Germinal center (tissue), 1 donor: ENCODE measurements at places on chromosomes 11 and 22.

DNA sequence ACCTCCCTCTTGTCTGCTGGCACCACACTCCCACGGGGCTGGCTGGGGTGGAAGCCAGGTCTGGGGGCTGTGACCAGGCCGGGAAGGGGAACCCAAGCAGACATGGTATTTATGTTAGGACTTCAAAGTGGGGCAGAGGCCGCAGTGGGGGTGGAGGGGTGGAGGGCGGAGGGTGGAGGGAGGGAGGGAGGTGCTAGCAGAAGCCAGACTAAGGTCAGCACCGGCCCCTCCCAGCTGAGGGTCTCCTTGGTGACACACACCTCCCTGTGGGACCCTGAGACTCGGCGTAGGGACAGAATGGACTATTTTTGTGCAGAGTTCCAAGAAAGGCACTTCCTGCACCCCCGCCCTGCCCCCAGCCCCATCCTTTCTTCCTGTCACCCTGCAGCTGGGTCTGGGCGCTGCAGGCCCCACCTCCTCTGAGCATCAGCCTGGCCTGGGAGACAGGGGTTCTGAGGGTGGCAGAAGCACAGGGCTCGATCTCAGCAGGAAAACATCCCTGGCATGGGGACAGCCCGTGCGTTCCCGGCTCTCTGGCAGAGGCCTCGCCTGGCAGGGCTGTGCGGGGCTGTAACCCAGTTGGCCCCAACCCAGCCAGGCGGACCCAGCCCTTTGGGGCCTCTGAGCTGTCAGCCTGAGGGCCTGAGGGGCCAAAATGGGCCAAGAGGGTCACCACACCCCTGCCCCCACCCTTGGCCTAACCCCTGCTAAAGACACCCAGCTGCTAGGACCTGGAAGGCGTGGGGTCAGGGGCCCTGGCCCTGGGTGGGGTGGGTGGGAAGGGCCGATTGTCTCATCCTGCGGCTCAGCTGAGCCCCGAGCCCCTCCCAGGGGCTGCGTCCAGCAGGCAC, 9.6 kb upstream of the CD248 start:
- DNase-seq: no peak

DNA sequence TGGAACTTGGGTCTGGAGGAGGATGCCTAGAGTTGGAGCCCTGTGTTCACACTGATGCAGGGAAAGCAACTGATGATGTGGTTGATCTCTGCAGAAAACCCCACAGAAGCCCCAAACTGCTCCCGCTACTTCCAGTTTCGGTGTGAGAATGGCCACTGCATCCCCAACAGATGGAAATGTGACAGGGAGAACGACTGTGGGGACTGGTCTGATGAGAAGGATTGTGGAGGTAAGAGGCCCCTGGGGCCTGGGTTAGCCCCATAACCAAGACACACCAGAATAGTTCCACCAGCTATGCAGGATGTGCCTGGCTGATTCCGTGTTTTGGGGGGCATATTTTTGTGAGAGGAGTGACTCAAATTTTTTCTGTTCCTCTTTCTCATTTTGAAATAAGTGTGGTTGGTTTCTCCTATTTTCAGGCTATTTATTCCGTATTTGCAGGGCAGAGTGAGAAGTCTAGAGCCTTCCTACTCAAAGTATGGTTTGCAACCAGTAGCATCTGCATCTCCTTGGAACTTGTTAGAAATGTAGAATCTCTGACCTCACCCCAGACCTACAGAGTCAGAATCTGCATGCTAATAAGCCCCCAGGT, 137.3 kb upstream of the SORL1-AS1 start:
- peak; percentile 81 for DNase-seq

GRCh38 chr11:32152821-32153220, 61.9 kb downstream of the RCN1 start:
- no peak for DNase-seq

DNA sequence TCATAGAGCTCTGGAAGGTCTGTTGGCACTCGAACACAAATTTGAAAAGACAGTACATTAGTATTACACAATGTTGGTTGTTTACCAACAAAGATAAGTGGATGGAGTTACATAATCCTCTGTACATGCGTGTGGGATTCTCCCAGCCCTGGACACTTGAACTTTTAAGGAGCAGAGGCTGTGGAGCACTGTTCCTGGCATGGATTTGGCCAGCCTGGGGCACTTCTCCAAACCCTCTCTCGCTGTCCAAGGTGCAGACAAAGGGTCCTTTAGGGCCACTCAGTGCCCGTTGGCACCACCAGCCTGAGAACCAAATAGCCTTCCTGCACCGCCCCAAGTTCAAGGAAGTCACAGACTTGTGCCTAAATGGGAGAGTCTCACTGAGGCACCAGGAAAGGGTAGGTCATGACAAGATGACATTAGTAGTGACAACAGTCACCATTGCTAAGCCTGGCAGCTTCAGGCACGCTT, 1.6 kb upstream of the ANO1 start:
- DNase-seq: no peak

DNA sequence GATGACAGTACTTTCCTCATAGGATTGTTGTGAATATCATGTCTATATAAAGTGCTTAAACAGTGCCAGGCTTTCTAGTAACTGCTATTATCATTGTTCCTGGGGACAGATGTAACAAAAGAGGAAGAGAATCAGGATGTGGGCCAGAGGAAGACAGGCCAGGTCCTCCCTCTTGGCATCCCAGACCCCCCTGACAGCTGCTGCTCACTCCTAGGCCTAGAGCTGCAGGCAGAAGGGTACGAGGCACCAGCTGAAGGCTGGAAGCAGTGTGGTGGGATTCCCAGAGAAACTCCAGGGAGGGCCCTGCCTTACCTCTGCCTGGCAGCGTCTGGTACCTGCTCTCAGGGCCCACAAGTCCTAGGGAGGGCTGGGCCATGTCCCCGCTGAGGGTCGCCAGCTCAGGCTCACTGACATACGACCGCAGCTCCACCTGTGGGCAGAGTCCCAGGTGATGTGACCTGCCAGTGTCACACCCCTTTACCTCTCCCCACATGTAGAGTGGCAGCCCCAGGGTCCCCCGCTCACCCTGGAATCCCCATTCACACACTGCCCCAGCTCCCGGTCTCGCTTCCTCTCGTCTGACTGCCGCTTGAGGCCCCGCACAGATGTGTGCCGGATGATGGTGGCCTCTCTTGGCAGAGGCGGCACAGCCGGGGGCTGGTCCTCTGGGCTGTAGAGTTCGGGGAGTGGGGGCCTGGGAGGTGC, 52.2 kb downstream of the C11orf58 start:
- DNase-seq: no peak

GRCh38 chr11:116215471-116216113, 557.2 kb downstream of the BUD13 start:
- DNase-seq: no peak
